ENCODE measurements at places on chromosomes 5 and 9. TPM values are rescaled to one million over a fixed set of nuclear protein-coding genes. Genes with fewer than 3 reads are reported as not detected.

CATSPER3 gene
- total RNA-seq, result 0.39 TPM

LPAR1 gene
- total RNA-seq, result 35.4 TPM

GRCh38 chr5:104265531-104266140 lies 703.0 kb upstream of the NUDT12 start:
- H3K36me3 ChIP-seq, result no peaks in the 10 kb centered on the region
- H3K27ac ChIP-seq, result no peak overlapping the region
- no peaks in the 10 kb centered on the region for H3K27me3 ChIP-seq
- no peak for DNase-seq
- H3K4me1 ChIP-seq, result no peaks in the 10 kb centered on the region
- H3K4me3 ChIP-seq, result no peak overlapping the region

GRCh38 chr5:160450164-160450932 lies 28.7 kb downstream of the PTTG1 start:
- peaks cover 41% of the 10 kb centered on the region for H3K27me3 ChIP-seq
- no peaks in the 10 kb centered on the region for H3K4me1 ChIP-seq
- DNase-seq, result no peak
- H3K27ac ChIP-seq, result no peak overlapping the region

- peaks cover 41% of the 10 kb centered on the region for H3K4me1 ChIP-seq
- H3K27ac ChIP-seq, result no peak overlapping the region
- H3K36me3 ChIP-seq, result peaks cover 2% of the 10 kb centered on the region
- no peaks in the 10 kb centered on the region for H3K27me3 ChIP-seq
- no peak overlapping the region for H3K4me3 ChIP-seq
These were observed 8.2 kb downstream of the TMEM268 start for GRCh38 chr9:114619191-114619761.

ROPN1L gene
- 0.39 TPM for total RNA-seq

GRCh38 chr9:129779560-129780190 lies 23.3 kb upstream of the TOR1B start:
- H3K27ac ChIP-seq, result no peak overlapping the region
- peaks cover 3% of the 10 kb centered on the region for H3K27me3 ChIP-seq
- H3K4me1 ChIP-seq, result peaks cover 18% of the 10 kb centered on the region
- no peak for DNase-seq
- no peak overlapping the region for H3K4me3 ChIP-seq

DNA sequence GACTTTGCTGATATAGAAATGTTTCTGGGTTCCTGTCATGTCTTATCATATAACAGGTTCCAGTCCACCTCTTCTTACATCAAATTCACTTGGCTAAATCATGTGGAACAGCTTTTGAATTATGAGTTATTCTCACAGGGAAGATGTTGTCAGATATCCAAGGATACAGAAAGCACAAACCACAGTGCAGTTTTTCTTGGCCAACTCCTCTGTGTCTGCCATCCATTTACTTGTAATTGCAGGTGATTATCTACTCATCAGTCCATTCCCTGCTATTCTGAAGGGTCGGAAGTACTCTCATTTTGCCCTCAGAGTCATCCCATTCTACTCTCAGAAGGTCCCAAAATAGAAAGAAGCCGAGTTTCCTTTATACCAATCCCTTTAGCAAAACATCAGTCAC lies 10.0 kb downstream of the MARCHF11 start:
- peaks cover 29% of the 10 kb centered on the region for H3K27me3 ChIP-seq
- DNase-seq, result no peak
- H3K36me3 ChIP-seq, result no peaks in the 10 kb centered on the region
- H3K27ac ChIP-seq, result no peak overlapping the region
